ENCODE measurements at places on chromosomes 6 and 20. TPM values are rescaled to one million over a fixed set of nuclear protein-coding genes. Genes with fewer than 3 reads are reported as not detected.

The FOXF2 gene
- total RNA-seq: not detected

The MLIP gene
- not detected for total RNA-seq

The ZNF334 gene
- total RNA-seq: 0.43 TPM

- DNase-seq: no peak
Measured at GRCh38 chr6:10939840-10940239, 53.0 kb downstream of the SYCP2L start.

- DNase-seq: no peak
Measured at GRCh38 chr6:108884211-108885059, 36.2 kb downstream of the ARMC2 start.

GRCh38 chr6:134550604-134551003 is 232.7 kb upstream of the SGK1 start:
- DNase-seq: no peak

- DNase-seq: peak; percentile 91
Measured at GRCh38 chr20:57381596-57382503, 9.3 kb upstream of the RBM38 start.

DNA sequence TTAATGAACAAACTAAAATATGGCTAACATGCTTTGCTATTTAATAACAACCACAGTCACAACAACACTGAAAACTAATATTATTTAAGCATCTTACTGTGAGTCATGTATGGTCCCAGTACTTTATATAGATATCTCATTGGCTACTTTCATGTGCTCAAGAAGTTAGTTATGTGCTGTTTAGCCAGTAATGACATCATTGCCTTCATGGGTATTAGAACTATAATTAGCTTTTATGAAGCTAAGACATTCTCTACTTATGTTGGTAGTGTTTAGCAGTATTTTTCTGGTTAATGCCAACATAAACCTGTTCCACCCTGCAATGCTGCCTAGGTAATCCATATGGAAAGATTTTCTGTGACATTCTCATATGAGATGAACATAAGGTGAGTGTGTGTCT is 56.1 kb downstream of the ADGRG6 start:
- DNase-seq: no peak

Measured in natural killer cell (primary cell).